ENCODE measurements at places on chromosomes 12 and 14.
A peak's percentile ranks its signal among the peaks of the same experiment; 100 is the strongest.

GRCh38 chr14:68550338-68550715, 242.5 kb downstream of the ZFP36L1 start:
- no peak for DNase-seq
- H3K27ac ChIP-seq, result no peak overlapping the region
- H3K36me3 ChIP-seq, result no peaks in the 10 kb centered on the region
- H3K27me3 ChIP-seq, result no peaks in the 10 kb centered on the region
- no peak overlapping the region for H3K4me3 ChIP-seq

DNA sequence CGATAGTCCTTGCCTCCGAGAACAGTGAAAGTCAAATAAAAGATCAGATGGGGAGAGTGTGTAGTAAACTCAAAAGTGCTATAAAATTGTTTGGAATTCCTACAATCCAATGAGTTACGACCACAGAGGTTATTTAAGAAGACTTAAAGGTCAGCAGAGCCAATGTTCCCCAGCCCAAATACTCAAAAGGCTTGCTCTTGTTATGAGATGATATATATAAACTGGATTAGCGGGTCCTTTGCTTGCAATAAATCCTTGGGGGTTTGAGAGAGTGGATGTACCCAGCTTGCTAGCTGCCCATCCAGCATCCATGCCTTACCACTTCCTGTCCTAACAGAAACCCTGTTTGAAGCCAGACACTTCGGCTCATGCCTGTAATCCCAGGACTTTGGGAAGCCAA, 29.0 kb upstream of the MED13L start:
- H3K4me3 ChIP-seq, result no peak overlapping the region
- H3K4me1 ChIP-seq, result no peaks in the 10 kb centered on the region
- H3K27ac ChIP-seq, result no peak overlapping the region

GRCh38 chr12:55931780-55932550, 1.0 kb downstream of the DGKA start:
- peak overlapping the region; percentile 84 for H3K27ac ChIP-seq
- no peaks in the 10 kb centered on the region for H3K27me3 ChIP-seq
- no peak for DNase-seq
- peaks cover 37% of the 10 kb centered on the region for H3K4me1 ChIP-seq
- peak overlapping the region; percentile 88 for H3K4me3 ChIP-seq
- peaks cover 32% of the 10 kb centered on the region for H3K36me3 ChIP-seq

GRCh38 chr12:40175045-40175444, 49.8 kb upstream of the LRRK2 start:
- no peaks in the 10 kb centered on the region for H3K4me1 ChIP-seq
- H3K4me3 ChIP-seq, result no peak overlapping the region
- no peak overlapping the region for H3K27ac ChIP-seq
- DNase-seq, result no peak

DNA sequence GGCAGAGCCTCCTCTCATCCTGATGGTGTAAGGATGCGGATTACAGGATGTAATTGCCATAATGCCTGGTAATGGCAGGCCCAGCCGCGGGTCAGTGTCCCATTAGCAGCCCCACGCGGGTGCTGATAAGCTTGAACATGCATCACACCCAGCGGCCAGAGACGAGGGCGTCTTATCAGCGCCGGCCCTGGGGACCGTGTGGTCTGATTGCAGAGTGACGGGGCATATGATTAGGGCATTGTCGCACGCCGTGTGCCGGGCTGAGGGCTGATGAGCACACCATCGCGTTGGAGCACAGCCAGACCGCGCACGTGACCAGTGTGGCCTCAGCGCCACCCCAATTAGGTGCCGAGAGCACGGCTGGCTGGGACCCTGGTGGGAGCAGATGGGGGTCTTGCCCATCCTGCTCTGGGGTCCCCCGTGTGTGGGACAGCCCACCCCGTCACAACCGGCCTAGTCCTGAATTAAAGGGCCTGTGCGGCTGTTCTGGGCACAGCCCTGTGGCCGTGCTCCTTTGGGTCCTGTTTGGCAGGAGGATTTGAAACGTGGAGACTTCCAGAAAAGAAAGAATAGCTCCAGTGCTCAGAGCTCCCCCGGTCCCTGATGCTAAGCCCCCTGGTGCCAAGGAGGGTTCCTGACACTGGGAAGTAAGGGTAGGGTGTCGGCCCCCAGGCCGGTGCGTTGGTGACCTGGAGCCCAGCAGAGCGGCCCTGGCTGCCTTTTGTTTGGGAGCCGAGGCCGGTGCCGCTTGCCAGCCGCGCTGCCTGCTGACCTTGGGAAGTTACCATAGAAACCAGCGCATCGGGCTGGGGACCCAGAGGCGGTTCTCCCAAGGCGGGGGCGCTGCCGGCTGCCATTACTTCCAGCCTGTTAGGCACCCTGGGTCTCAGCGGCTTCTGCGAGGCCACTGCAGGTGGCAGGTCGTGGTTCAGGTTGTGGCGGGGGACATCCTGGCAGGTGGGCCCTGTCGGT, 20.7 kb downstream of the KIF26A start:
- no peaks in the 10 kb centered on the region for H3K27me3 ChIP-seq
- no peak overlapping the region for H3K4me3 ChIP-seq
- H3K4me1 ChIP-seq, result no peaks in the 10 kb centered on the region
- no peak for DNase-seq
- H3K27ac ChIP-seq, result no peak overlapping the region
- H3K36me3 ChIP-seq, result no peaks in the 10 kb centered on the region

DNA sequence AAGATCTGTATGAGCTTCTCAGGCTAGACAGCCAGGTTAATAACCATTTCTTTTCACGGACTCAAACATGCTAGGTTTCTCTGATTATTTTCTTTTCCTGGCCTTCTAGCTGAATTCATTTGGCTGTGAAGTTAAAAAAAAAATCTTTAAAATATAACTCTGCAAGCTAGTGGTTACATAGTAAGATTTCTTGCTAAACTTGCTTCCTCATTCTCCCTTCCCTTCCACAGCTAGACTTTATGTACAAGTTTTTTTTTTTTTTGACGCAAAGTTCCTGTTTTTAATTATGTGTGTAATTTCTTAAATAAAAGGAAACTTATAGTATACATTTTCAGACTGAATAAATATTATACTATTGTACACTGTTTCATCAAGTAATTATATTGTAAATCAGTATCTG, 145.4 kb downstream of the TMTC2 start:
- H3K27ac ChIP-seq, result no peak overlapping the region
- H3K36me3 ChIP-seq, result no peaks in the 10 kb centered on the region
- H3K27me3 ChIP-seq, result no peaks in the 10 kb centered on the region
- no peak for DNase-seq
- H3K4me1 ChIP-seq, result no peaks in the 10 kb centered on the region
- no peak overlapping the region for H3K4me3 ChIP-seq

DNA sequence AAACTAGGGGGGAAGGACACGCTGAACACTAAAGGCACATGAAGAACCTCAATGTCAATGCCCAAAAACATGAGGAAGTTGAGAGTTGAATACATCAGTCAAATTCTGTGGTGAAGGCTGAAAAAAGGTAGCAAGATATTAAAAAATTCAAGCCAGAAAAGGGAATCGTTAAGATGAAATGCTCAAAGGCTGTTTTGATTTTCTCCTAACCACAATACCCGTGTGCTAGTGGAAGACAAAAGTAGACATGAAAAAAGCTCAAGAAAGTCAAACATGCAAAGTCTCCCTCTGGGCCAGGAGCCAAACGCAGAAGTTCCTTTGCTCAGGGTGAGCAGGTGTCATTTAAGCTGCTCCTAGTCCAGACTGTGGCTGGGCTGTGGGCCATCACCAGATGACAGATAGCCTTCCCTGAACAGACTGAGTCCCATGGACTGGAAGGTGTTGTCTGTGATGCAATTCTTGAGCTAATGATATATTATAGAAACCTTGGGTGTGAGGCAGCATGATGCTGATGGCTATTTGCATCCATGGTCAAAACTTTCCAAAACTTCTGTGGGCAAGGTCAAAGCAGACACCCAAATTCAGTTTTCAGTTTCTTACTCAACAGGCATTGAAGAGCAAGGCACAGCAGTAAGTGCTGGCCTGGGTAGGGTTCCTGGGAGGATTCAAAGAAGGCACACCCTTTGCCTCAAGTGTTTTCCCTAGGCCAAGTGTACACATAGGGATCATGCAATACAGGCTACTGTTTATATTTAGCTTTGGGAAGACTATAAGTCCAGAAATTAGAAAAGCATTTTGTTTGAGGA, 81.6 kb downstream of the MYRFL start:
- no peak overlapping the region for H3K4me3 ChIP-seq
- no peaks in the 10 kb centered on the region for H3K27me3 ChIP-seq
- no peak overlapping the region for H3K27ac ChIP-seq
- no peak for DNase-seq
